ENCODE measurements at places on chromosomes 12 and 14. TPM values are rescaled to one million over a fixed set of nuclear protein-coding genes. Genes with fewer than 3 reads are reported as not detected.

GRCh38 chr12:64679487-64680001, 69.2 kb downstream of the RASSF3 start:
- H3K36me3 ChIP-seq, result no peaks in the 10 kb centered on the region
- H3K27ac ChIP-seq, result peak overlapping the region; percentile 79
- peaks cover 83% of the 10 kb centered on the region for H3K4me1 ChIP-seq
- H3K27me3 ChIP-seq, result no peaks in the 10 kb centered on the region
- no peak overlapping the region for H3K4me3 ChIP-seq

DNA sequence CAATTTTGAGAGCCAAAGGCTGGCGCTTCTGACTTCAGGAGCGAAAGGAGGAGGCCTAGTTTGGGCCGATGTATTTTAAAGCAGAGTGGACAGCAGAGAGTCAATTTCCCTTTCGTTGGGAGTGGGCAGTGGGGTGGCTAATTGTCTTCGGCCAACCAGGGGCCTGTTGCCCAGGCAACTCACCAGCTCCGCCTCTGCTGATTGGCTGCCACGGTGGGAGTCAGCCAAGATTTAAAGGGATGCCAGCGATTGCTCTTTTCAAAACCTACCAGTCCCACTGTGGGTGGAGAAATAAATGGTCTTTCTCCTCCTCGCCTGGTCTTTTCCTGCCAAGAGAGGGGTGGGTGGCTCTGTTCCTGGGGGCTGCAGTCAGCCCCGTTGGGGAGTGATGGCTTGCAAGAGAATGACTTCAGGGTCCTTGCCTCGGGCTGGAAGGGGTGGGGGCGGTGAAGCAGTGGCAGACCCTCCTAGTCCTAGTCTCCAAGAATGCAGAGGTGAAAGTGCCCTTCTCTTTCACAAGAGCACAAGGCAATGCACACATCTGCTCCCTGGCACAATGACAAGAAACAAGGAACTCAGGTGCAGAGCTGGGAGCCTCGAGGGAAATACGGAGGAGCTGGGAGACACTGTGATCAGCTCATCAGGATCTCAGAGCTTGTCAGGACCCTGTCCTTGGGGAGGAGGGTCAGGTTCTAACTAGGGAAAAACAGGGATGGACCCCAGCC, 37.7 kb downstream of the RASAL1 start:
- no peak overlapping the region for H3K27ac ChIP-seq
- no peaks in the 10 kb centered on the region for H3K4me1 ChIP-seq
- H3K4me3 ChIP-seq, result no peak overlapping the region
- peaks cover 46% of the 10 kb centered on the region for H3K27me3 ChIP-seq

DNA sequence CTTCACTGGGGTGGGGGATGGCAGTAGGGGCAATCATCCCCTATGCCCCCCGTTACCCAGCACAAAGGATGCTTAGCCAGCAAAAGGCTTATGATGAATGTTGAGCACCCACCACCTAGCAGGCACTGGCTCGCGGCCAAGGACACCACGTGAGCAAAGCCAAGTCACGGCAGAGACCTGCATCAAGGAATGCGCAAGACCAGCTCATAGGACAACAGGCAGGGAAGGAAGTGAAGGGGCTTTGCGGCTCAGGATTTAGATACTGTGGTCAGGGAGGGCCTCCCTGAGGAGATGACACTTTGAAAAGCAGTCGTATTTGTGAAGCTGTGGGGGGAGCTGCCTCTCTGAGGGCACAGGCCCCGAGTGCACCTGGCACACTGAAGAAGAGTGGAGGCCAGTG, 32.8 kb downstream of the SH2B3 start:
- H3K27ac ChIP-seq, result peak overlapping the region; percentile 17
- H3K27me3 ChIP-seq, result no peaks in the 10 kb centered on the region
- peaks cover 20% of the 10 kb centered on the region for H3K36me3 ChIP-seq
- H3K4me3 ChIP-seq, result no peak overlapping the region

The GPR132 gene
- 1.8 TPM for total RNA-seq
